ENCODE measurements at places on chromosomes 7 and 10.
A peak's percentile ranks its signal among the peaks of the same experiment; 100 is the strongest.

- peak; percentile 10 for DNase-seq
Measured at GRCh38 chr7:149791-150636, 42.4 kb upstream of the FAM20C start.

GRCh38 chr7:2048531-2048930 lies 184.2 kb downstream of the MAD1L1 start:
- DNase-seq = no peak

DNA sequence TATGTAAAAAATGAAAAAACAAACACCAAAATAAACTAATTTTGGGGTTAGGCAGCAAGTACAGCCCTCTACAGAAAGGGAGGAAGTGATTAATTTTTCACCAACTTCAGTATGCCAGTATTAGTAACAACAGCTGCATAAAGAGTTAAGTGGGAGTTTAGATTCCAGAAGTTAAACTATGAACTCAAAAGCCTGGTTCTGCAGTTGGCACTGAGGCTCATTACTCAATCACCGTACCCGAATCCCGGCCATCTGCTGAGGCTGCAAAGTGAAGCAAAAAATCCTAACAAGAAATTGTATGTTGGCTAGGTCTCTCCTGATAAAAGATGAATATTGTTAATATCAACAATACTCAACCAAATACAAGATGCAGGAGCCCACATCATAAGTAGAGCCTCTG lies 4.0 kb downstream of the NUDT5 start:
- DNase-seq = no peak

DNA sequence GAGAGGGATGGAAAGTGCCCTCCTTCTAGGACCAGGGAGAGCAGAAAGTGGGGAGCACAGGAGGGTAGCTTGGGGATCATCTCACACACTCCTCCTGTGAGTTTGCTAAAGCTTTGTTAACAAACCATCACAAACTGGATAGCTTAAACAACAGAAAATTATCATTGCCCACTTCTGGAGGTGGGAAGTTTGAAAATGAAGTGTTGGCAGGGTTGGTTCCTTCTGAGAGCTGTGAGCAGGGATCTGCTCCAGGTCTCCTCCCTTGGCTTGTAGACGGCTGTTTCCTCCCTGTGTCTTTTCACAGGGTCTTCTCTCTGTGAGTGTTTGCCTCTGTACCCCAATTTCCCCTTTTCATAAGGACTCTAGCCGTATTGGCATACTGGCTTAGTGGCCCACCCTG lies 32.0 kb upstream of the CXCL12 start:
- DNase-seq = no peak

- no peak for DNase-seq
Measured at GRCh38 chr7:158251061-158251965, 336.3 kb downstream of the PTPRN2 start.

DNA sequence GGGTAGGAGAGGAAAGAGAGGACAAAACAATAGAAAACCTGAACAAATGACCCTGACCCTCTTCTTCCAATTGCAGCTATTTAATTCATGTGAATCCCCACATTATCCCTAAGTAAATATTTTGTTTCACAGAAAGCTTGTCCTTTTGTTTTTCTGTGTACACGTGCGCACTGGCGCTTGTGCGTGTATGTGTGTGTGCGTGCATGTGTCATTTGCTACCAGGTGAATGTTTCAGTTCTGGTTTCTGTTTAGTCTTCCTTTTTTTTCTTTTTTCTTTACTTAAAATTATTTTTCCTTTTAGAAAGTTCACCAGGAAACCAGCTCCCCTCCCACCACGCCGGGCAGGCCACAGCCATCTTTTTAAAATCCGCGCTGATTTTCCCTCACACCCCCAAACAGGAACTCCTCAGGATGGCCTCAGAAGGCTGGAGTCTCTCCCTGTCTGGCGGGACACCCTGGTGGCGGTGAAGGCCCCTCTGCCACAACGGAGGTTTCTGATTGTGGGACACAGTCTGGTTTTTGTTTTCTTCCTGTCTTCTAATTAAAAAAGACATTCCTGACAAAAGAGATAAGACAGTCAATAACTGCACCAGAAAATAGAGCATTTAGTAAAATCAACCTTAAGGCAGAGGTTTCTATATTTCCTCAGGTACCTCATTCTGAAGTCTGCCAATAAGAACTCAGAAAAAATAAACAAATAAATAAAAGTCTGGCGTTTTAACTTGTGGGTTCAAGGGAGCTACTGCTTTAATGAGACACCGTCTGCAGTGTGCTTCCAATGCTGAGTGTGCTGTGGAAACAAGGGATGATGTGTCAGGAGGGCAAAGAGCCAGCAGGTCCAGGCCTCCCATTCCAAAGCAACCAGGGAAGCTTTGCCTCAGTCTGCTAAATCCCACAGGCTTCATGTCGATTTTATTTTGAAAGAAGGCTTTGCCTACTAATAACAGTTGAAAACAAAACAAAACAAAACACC lies 17.4 kb downstream of the IRF5 start:
- no peak for DNase-seq

DNA sequence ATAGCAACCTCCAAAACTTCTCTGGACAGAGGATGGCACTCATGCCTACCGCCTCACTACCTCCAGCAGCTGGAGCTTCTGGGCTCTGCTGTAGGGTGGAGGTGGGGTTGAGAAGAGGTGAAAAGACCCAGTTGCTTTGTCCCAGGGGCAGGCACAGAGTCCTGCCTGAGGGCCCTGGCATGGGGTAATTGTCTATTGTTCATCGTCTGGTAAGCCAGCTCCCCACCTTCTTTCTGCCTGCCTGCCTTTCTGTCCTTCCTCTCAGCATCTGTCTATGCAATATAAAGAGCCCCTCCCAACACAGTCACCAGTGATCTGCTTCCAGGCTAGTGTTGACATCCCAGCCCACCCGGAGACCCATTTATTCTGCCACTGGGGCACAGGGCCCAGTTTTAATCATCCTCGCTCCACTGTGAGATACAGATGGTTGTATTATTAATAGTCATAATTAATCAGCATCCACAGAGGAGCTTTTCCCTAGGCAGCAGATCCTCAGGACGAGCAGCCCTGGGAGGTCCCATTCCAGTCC lies 39.0 kb downstream of the ZMIZ1 start:
- no peak for DNase-seq

DNA sequence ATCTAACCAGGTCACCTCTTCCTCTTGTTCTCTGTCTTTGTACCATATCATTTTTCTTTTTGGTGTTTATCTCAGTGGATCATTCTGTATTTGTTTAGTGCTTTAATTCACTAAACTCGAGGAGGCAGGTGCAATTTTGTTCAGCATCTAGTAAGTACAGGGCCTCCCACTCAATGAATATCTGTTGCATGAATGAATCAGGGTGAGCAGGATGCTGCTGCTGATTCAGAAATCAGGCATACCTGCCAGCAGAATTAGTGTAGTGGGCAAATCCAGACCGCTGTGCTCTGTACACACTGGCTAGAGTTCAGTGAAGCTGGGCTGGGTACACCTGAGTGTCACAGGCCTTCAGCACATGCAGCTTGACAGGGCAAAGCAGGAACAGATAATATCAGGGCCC lies 511.9 kb downstream of the SUGCT start:
- DNase-seq = no peak

GRCh38 chr10:89086801-89087521 lies 96.4 kb downstream of the FAS start:
- DNase-seq = no peak

GRCh38 chr10:77884181-77884580 lies 42.4 kb downstream of the DLG5 start:
- no peak for DNase-seq

DNA sequence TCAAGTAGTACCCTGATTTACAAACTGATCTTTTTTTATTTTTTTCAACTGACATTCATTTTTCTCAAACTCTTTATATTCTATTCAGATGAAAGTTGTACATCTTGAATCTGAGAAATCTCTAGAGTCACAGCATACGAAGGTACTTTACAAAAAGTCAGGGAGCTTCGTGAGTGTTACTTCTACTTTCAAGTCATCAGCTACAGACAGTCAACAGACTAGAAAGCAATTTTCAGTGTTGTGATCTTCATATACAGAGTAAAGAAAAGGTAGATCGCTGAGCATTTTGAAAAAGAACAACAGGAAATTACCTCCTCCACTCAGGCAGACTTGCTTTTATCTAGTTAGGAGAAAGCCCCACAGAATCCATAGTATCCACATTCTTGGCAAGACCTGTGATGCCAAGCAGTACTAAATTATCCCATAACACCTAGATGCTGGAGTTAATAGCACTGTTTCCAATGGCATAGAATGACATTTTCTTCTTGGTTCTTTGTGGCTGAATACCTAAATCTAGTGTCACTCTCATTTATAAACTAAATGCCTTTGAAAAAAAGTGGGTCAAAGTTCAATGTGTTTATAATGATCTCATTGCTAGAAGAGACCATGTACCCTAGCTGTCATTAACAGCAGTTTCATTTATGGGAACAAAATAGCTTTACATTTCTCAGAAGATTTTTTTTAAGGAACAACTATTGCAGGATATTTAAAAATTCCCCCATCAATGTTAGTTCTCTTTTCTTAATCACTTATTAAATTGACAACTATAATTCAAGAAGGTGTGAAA lies 12.0 kb upstream of the ZNF800 start:
- DNase-seq = no peak

DNA sequence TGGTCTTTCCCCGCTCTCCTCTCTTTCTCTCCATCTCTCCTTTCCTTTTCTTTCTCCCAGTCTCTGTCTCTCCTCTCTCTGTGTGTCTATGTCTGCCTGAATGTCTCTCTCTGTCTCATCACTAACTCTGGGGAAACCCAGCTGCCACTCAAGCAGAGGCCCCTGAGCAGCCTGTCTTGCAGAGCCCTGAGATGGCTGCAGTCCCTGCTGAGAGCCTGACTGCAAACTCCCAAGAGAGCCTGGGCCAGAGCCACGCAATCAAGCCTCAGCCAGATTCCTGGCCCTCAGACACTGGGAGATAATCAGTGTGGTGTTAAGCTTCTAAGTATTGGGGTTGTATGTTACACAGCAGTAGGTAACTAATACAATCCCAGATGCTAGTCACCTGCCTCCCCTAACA lies 91.5 kb downstream of the PAXIP1 start:
- no peak for DNase-seq

GRCh38 chr7:130891254-130892094 lies 157.5 kb upstream of the KLF14 start:
- no peak for DNase-seq

GRCh38 chr10:14052931-14053330 lies 277.8 kb downstream of the FRMD4A start:
- no peak for DNase-seq

GRCh38 chr10:86062647-86063145 lies 303.9 kb downstream of the GRID1 start:
- DNase-seq = no peak

DNA sequence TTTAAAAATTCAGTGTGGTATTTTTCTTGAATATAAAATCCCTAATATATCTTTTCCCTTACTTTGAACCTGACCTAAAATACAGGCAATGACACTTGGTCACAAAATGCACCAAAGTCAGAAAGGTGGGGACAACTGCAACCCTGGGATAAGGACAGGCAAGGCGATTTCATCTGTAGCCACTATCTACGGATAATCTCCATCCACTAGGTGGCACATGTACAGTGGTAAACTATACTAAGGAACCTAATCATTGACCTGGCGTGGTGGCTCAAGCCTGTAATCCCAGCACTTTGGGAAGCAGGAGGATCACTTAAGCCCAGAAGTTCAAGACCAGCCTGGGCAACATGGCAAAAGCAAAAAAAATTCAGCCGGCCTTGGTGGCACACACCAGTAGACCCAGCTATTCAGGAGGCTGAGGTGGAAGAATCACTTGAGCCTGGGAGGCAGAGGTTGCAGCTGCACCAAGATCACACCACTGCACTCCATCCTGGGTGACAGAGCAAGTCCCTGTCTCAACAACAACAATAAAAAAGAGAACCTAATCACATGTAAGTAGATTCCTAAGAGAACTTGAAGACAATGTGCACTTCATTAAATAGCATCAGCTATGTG lies 98.9 kb downstream of the KMT2C start:
- no peak for DNase-seq

DNA sequence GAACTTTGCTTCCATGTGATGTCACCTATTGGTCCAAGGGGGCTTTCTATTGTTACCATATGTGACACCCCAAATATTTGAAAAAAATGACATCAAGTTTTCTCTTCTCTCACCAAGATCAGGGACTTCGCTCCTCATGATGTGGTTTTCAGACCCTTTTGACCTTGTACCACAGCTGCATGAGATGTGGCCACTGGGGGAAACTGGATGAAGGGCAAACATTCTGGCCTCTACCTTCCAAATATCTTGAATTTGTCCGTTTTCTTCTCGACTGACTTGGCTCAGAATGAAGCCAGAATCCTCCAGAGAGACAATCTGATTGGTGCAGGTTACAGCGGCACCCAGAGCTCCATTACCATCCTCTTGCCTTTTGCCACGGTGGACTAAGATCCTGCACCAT lies 122.7 kb downstream of the PRKCQ start:
- DNase-seq = no peak

DNA sequence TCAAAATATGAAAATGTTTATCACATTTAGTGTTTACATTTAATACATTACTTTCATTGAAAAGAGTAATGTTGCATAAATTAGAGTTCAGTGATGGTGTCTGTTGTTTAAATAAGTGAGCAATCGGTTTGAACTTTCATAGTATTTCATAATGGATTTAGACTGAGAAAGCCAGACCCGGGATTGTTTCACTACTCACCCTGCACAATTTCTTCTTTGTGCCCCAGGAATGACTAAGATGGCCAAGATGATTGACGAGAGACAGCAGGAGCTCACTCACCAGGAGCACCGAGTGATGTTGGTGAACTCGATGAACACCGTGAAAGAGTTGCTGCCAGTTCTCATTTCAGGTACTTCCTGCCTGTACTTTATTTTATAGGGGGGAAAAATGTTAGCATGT lies 74.6 kb downstream of the VCL start:
- DNase-seq = no peak

GRCh38 chr10:79181698-79182521 lies 113.1 kb downstream of the ZMIZ1 start:
- DNase-seq = no peak

- no peak for DNase-seq
Measured at GRCh38 chr7:159145490-159145855, 806 bp upstream of the VIPR2 start.

- no peak for DNase-seq
Measured at GRCh38 chr10:17216217-17216900, 11.7 kb upstream of the VIM start.

DNA sequence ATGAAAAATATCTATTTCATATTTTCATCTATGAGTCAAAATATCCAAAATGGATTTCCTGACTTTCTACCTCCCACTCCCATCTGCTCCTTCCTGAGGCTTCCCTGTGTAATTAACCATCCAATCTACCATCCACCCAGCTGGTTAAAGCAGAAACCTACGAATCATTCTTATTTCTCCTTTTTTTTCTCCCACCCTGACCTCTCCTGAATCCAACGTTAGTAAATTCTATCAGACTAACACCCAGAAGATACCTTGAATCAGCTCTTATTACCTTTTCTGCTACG lies 3.7 kb upstream of the LIPF start:
- no peak for DNase-seq

GRCh38 chr7:139089118-139089517 lies 20.4 kb downstream of the ZC3HAV1 start:
- no peak for DNase-seq

DNA sequence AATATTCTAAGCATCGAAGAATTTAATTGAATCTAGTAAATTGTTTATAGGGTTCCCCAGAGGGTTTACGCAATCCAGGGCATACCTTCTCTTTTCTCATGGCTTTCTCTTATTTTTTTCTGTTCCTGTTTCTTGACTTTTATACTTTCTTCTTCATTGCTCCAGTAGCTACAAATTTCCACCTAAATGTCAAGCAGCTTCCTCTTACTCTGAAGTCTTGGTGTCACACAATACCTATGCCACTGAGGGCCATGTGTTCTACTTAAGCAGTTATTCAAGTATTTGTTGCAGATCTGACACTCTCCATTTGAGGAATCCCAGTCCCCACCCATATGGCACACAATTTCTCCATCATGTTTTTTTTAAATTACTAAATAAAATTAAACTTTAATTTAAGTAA lies 343.1 kb upstream of the MBL2 start:
- no peak for DNase-seq

Measured in stimulated activated CD8-positive, alpha-beta memory T cell treated with anti-CD3 and anti-CD28 coated beads, Interleukin-4, amount 100 ng/mL, for 4 hours (primary cell).